K562 (cell line): ENCODE measurements at places on chromosomes 16 and 17. TPM values are rescaled to one million over a fixed set of nuclear protein-coding genes. Genes with fewer than 3 reads are reported as not detected.

Gene C1QL1
- total RNA-seq, result not detected in 2 replicates

Gene FBXL16
- 6.0 and 8.2 TPM in 2 replicates for total RNA-seq

Gene MOSMO
- total RNA-seq, result 5.4 and 7.6 TPM in 2 replicates

Gene MEFV
- not detected in 2 replicates for total RNA-seq

Gene CCL8
- not detected in 2 replicates for total RNA-seq

Gene SLFN14
- 3.2 and 4.3 TPM in 2 replicates for total RNA-seq

Gene NUDT7
- total RNA-seq, result 5.6 and 5.8 TPM in 2 replicates

Gene CYBC1
- total RNA-seq, result 71.4 and 71.8 TPM in 2 replicates

Gene KIF2B
- total RNA-seq, result not detected in 2 replicates

Gene MYL11
- 1.5 and 1.7 TPM in 2 replicates for total RNA-seq

Gene WNT3
- 2.7 and 3.5 TPM in 2 replicates for total RNA-seq

Gene ARL5C
- total RNA-seq, result not detected in 2 replicates

Gene CHMP6
- total RNA-seq, result 25.6 and 26.8 TPM in 2 replicates

Gene HOXB4
- 33.2 and 34.9 TPM in 2 replicates for total RNA-seq

Gene CTRL
- 3.8 and 4.1 TPM in 2 replicates for total RNA-seq

Gene SETD1A
- total RNA-seq, result 30.2 and 36.0 TPM in 2 replicates

Gene PDIA2
- 0.58 and 0.67 TPM in 2 replicates for total RNA-seq

Gene QPRT
- total RNA-seq, result 80.7 and 86.5 TPM in 2 replicates

Gene MYH10
- 90.1 and 95.3 TPM in 2 replicates for total RNA-seq

Gene KCNH6
- not detected in 2 replicates for total RNA-seq

Gene SCIMP
- total RNA-seq, result 0.07 and 0.11 TPM in 2 replicates

Gene OTOA
- not detected in 2 replicates for total RNA-seq
